ENCODE measurements at places on chromosomes 3 and 15.
A peak's percentile ranks its signal among the peaks of the same experiment; 100 is the strongest.

GRCh38 chr3:134904776-134905646 lies 110.0 kb downstream of the EPHB1 start:
- DNase-seq: peak; percentile 75

DNA sequence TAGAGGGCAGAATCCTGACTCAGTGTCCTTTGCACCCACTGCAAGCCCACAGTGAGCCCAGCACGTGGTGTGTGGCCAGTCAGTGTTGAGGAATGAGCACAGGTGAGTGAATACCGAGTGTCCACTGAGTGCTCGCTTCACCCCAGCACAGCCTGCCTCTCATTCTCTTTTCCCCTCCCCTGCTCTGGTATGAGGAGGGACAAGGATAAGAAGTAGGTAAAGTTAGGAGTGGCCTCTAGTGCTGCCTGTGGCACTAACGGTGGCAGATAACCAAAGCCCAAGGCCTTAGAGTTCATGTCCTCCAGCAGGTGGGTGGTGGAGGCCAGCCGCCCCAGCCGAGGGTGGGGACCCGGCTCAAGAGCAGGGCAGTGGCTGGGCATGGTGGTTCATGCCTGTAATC lies 38.0 kb downstream of the PRKCD start:
- DNase-seq: no peak

DNA sequence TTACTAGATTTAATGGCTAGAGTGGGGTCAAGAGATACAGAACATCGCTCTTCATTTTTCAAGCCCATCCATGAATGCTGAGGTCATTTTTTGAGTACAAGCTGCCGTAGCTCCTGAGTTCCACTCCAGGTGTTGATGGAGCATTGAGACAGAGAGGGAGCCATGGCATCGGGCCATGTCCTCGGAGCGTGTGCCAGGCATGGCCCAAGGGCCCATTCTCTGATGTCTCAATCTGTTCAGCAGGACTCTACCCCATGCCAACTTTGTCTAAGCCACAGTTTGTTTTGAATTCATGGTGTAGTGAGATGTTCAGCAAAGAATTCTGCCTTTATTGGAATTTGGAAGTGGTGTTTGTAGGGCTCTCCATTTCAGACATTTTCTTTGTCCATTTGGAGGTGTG lies 110.5 kb upstream of the ADAMTS9 start:
- peak; percentile 95 for DNase-seq

GRCh38 chr15:66284271-66284670 lies 9.1 kb upstream of the DIS3L start:
- DNase-seq: no peak

GRCh38 chr3:133588784-133589465 lies 15.4 kb downstream of the CDV3 start:
- DNase-seq: no peak

- DNase-seq: no peak
These were observed 8.5 kb downstream of the EPB42 start for GRCh38 chr15:43212299-43212698.

DNA sequence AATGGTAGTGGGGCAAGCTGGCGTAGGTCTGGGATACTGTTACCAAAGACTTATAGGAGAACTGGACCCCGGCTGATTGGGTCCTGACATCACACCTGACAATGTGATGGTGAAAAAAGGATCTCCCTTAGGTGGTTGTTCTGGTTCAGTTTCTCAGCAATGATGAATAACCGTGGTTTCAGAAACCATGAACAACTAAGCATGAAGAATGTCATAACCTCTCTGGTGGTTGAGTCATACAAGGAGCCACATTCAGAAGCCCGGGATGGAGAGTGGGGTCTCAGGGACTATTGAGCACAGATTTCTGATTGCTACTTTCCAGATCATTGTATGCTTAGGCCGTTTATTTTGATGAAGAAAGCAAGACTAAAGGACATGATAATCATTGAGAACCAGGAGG lies 17.4 kb downstream of the GPR160 start:
- no peak for DNase-seq

GRCh38 chr15:55402707-55403106 lies 5.5 kb downstream of the CCPG1 start:
- no peak for DNase-seq

DNA sequence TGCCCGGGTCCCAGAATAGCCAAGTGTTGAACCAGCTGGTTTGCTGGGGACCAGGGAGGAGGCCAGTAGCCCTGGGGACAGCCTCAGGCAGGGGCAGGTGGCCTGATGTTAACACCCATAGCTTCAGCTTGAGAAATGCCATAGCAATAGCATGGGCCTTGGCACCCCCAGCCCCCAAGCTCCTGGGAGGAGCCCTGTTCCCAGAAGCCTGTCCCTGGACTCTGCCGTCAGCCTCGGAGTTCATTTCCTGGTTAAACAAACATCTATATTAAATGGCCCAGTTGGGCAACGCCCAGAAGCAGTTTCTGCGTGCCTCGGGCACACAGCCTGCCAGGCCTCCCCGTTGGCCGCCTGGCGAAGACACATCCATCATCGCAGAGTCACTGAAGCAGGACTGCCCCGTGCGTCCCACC lies 58.2 kb downstream of the FGD5 start:
- peak; percentile 16 for DNase-seq

DNA sequence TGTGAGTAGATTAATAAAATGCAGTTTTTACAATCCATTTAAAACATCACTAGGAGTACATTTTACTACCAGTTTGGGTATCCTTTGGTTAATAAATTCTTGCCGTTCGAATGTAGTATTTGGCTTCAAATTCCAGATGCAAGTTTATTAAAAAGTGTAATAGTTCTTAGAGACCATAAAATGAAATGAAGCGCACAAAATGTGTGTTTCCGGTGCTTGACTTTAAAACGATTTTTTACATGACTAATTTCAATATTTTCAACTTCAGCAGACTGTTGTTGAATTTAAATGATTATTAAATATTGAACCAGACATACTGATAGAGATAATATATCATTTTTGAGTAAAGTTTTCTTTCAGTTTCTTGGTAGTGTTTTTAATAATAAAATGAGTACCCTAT lies 138.4 kb upstream of the NAALADL2 start:
- no peak for DNase-seq

- no peak for DNase-seq
These were observed 384.9 kb upstream of the THBS1 start for GRCh38 chr15:39195961-39196486.

GRCh38 chr3:171772427-171773056 lies 37.7 kb downstream of the PLD1 start:
- DNase-seq: peak; percentile 60

- peak; percentile 29 for DNase-seq
These were observed 61.4 kb downstream of the FRMD4B start for GRCh38 chr3:69324362-69325025.

DNA sequence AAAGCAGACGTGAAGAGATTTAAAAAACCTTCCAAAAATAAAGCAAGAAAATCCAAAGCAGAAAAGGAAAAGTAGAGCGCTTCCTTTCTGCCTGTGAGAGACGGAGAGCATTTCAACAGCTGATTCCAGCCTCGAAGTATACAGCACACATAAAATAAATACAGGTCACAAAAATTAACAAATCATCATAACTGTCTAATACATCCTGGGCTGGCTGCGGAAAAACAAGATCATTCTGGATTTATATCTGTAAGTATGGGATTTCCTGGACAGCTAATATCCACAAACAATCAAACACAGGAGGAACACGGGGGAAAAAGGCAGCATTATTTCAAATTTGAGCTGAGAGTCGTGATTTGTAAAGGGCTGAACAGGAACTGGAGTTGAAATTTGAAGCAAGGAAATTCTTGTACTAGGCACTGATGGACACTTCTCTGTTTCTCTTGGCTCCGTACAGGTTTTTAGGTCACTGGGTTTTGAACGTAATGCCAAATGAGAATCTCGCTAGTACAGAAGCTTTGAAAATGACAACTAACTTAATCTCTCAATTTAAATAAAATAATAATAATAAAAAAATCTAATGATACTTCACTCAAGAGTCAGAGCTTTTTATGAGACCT lies 577.7 kb downstream of the FOXP1 start:
- no peak for DNase-seq

GRCh38 chr3:177144922-177145321 lies 52.4 kb downstream of the TBL1XR1 start:
- DNase-seq: no peak

DNA sequence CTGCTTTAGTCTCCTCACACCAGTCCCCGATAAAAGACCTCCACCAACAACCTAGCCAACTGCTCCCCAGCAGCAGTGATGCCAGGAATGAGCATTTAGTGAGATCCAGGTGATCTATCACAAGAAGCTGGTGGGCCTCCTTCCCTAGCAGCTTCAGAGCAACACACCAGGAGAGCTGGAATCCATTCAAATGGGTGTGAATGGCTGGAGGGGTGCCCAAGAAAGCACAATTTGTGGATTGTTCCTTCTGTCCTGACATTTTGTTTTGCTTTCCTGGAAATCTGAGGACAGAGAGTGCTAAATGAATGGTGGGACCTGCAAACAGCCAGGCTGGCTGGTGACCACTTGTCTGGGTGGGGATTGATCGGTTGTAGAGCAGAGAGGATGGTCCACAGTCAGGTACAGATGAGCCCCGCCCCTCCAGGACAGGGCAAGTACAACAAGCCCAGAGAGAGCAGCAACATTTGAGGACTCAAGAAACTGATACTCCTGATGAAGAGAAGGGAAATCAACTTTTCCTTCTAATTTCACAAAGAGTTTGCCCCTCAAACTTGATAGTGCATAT lies 316.8 kb downstream of the VPS13C start:
- DNase-seq: peak; percentile 51

- DNase-seq: no peak
These were observed 15.5 kb upstream of the MAP3K13 start for GRCh38 chr3:185347399-185347798.

DNA sequence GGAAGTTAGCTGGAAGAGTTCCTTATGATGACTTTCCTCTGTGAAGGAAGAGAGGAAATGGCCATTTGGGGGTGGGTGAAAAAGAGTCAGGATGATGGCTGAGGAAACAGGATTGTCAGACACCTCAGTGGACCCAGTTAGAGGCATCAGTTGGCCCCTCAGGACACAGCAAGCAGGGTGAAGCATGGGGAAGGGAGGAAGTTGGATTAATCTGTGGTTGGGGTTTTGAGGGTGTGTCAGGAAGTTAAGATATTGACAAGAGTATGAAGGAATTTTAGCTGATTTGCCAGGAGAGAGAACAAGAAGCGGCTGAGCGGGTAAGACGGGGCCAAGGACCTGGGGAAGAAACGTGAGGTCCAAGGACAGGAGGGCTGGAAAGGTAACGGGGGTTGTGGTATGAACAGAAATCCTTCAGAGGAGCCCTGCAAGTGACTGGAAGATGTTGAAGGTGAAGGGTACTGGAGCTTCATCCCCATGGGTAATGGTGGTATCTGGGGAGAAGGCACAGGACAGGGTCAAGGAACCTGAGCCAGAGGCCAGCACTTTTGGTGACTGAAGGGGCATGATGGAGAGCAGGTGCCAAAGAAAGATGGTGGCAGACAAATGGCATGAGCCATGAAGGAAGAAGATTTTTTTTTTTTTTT lies 2.7 kb downstream of the UQCC5 start:
- no peak for DNase-seq

All from thyroid gland (tissue), 4 donors.